Omental fat pad (tissue), 4 donors: ENCODE measurements at places on chromosomes 3 and 15. TPM values are rescaled to one million over a fixed set of nuclear protein-coding genes. Genes with fewer than 3 reads are reported as not detected.

IL17RD gene
- total RNA-seq = 6.8 TPM

SLC38A3 gene
- 1.5 TPM for total RNA-seq

USP50 gene
- total RNA-seq = not detected

IQCF5 gene
- total RNA-seq = not detected

SENP8 gene
- 1.1 TPM for total RNA-seq

DNA sequence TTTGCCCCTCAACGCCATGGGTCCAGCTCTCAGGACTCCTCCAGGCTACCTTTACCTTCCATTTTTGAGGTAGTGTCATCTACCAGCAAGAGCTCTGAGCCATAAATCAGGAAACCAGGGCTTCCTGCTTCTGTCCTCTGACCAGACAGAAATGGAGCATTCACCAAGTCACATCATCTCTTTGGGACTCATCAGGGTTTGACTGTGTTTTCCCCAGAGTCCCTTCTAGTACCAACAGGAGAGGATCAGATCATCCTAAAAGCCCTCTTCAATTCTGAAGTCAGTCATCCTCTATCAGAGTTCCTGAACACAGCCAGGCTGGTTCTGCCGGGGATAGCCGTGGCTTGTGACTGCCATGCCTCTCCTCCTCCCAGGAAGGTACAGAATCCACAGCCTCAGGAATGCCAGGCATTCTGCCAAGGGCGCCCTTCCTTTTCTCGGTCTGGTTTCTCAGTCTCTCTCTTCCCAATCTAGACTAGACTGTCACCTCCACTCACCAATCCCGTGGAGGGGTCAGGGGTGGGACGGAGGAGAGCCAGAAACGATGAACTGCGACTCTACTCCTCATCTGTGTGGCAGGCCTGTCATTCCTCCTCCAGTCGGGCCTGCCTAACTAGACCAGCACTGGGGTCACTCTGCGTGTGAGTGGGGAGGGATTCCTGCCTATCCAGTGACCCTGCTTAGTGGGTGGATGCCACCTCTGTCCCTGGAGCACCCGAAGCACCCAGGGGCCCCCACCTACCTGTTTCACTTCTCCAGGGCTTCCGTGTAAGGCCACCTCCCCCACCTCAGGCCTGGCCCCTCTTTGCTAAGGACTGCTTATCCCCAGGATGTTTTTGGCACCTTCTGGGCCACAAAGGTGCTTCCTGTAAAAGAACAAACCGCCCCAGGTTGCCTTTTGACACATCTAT lies 30.9 kb downstream of the CCNL1 start:
- no peak for DNase-seq

- no peak for DNase-seq
Observed at GRCh38 chr15:66733976-66734375, 31.9 kb downstream of the SMAD6 start.

DNA sequence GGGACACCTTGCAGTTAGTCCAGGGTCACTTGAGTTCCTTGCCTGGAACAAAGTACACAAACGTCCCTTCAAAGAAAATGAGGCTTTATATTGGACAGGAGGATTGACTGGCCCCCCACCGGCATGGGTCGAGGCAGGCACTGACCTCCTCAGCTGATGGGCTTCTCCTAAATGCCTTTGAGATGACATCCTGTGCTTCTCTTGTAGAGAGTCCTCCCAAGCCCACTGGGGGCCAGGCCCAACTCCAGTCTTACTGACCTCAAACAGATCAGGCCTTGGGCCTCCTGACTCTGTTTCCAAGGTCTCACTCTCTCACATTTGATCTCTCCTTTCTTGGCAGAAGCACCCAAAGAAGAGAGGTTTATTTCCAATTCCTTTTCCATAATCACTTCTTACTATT lies 516.1 kb downstream of the MCTP2 start:
- DNase-seq = no peak

DNA sequence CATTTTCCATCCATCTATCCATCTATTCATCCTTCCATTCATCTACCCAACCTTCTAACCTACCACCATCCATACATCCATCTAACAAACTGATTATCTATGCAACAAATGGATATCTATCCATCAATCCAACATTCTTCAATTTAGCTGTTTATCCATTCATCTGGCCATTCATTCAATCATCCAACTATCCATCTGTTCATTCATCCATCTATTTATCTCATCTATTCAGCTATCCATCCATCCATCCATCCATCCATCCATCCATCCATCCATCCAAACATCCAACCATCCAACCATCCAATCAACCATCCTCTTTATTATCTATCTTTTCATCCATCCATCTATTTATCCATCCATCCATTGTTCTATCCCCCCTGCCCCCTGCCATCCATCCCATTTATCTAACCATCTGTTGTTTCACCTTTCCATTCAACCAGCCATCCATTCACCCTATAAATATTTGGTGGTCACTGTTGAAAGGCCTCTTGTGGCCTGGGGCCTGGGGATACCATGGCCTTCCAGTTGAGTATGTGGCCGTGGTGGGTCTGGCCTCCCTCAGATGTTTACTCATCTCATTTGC lies 44.7 kb downstream of the SLC6A6 start:
- DNase-seq = no peak

- no peak for DNase-seq
Observed at GRCh38 chr15:78065284-78065872, 12.1 kb downstream of the TBC1D2B start.

DNA sequence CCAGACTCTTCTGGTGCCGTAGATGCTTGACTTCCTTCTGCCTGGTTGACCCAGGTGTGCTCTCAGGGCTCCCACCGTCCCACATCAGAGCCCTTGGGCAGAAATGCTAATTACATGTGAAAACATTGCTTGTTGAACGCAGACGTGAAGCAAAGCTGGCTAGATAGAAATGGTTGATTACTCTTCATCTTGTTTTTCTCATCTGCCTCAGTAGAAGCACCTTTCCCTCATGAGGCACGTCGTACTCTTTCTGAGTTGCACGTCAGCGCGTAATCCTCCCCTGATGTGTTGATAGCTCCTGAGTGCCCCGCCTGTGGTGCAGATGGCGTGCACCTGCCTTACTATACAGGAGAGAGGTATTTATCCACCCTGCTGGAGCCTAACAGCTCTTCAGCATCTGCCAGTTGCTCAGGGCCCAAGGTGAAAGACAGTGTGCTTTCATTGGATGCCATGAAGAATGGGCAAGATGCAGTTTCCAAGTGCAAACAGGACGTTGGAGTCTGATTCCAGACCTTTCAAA lies 18.1 kb downstream of the MAP6D1 start:
- DNase-seq = no peak

- no peak for DNase-seq
Observed at GRCh38 chr3:57956119-57956832, 51.9 kb upstream of the FLNB start.

GRCh38 chr15:77282333-77282732 lies 137.6 kb downstream of the PEAK1 start:
- DNase-seq = no peak
